B cell (primary cell): ENCODE measurements at places on chromosomes 11 and 22. TPM values are rescaled to one million over a fixed set of nuclear protein-coding genes. Genes with fewer than 3 reads are reported as not detected.

The MMP8 gene
- not detected in 2 replicates for polyA plus RNA-seq

- no peak for DNase-seq
- no peak overlapping the region for H3K27ac ChIP-seq
- H3K4me1 ChIP-seq: no peaks in the 10 kb centered on the region
- no peaks in the 10 kb centered on the region for H3K27me3 ChIP-seq
These were observed 86.3 kb downstream of the MORC2 start for GRCh38 chr22:30882184-30882717.

DNA sequence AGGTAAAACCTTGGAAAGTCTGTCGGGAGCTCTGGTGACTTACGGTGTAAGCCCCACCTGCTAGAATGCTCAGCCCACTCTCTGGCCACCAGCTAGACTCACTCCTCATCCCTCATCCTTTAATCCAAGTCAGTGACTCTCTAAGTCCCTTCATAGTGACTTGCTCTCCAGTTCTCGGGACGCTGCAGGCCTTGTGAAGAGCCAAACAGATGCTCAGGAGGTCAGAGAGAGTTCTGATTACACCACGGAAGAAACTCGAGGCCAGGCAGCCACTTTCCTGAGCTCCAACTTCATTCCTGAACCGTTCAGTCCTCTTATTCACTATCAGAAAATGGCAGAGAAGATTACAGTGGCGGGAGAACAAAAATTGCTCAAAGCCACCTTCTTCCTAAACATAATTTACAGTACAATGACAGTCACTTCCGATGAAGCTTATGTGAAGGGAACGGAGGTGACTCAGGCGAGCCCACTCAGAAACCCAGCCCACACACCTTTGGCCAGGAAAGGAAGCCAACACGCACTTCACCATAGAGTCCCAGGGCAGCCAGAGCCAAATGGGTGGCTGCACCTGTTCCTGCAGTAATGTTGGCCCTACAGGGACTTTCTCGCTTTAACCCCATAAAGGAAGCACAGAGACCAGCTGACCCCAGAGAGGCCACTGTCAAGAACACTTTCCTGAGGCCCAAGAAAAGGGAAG is 100.4 kb downstream of the GALNT18 start:
- H3K4me3 ChIP-seq: no peak overlapping the region
- H3K27me3 ChIP-seq: no peaks in the 10 kb centered on the region
- H3K36me3 ChIP-seq: no peaks in the 10 kb centered on the region
- DNase-seq: no peak

DNA sequence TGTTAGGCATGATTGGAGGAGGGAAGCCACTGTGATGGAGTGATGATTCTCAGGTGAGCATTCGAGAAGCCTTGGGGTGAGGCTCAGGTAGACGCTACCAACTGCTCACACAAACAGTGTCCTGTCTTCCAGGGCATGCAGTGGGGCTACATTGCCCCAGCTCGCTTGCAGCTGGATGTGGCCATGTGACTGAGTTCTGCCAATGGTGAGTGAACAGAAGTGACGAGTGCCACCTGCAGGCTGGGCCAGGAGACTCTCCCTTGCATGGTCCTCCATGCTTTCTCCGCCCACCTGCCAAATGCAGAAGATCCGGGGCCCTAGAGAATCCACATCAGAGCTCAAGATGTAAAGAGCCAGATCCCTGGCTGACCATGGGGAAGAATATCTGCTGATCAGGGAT is 195.9 kb downstream of the BCR start:
- H3K27me3 ChIP-seq: no peaks in the 10 kb centered on the region
- no peaks in the 10 kb centered on the region for H3K4me1 ChIP-seq
- DNase-seq: peak; percentile 41
- no peak overlapping the region for H3K4me3 ChIP-seq

DNA sequence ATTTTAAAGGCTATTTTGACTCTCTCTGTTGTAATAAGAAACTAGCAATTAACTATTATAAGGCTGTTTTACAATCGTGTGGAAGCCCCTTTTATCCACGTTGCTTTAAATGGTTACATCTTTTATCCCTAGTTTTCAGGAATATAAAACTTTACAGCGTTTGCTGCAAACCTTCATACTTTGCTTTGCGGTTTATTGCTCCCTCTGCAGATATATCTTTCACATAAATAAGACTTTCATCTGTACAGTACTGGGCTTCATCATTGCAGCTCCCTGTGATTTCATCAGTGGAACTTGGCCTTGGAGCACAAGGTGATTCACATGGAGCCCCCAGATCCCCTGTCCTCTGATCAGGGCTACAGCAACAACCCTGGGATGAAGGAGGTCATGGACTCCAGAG is 25.6 kb downstream of the HTR3A start:
- no peak overlapping the region for H3K4me3 ChIP-seq
- no peak overlapping the region for H3K27ac ChIP-seq
- DNase-seq: no peak
- no peaks in the 10 kb centered on the region for H3K4me1 ChIP-seq
- peaks cover 3% of the 10 kb centered on the region for H3K27me3 ChIP-seq

DNA sequence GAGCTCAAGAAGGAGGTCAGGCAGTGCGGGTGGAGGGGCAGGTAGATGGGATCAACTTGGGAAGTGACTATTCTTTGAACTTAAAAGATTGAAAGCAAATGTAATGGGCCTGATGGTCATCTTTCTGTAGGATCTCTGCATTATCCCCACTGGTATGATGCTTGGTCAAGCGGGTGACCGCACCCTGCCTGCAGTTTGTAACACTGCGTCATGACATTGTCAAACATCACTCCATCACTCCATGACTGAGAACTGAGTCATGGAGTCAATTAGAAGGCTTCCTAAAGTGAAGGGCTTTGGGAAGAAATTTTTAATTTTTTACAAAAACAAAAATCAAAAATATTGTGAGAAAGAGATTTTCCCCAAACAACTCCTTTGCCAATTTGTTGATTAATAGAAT is 62.4 kb upstream of the BMAL1 start:
- DNase-seq: no peak
- H3K4me1 ChIP-seq: no peaks in the 10 kb centered on the region
- H3K36me3 ChIP-seq: no peaks in the 10 kb centered on the region
- H3K4me3 ChIP-seq: no peak overlapping the region

DNA sequence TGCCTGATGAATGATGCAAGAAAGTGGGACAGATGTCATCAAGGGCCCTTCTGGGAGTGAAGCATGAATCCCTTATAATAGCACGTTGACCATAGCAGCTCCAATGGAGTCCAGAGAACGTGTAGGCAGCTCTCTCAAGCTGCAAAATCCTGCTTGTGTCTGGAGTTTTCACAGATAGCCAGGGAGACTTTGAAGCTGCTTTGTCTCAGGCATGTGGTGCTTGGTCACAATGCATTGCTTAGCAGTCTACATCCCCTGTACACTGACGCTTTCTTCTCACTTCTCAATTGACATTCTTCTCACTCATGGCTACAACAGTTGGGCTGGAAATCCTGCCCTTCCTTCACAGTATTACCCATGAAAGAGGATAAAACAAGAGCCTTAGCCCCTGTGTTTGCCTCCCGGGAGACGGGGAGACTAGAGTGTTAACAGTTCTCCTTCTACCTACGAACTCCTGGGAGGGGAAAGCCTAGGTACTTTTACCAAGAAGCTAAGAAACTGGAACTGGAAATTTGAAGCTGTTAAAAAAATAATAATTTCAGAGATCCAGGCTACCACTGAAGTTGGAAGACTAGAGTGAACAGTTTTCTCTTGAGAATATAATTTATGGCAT is 20.7 kb upstream of the MMP7 start:
- no peaks in the 10 kb centered on the region for H3K27me3 ChIP-seq
- H3K36me3 ChIP-seq: no peaks in the 10 kb centered on the region
- no peak overlapping the region for H3K27ac ChIP-seq
- DNase-seq: no peak
- H3K4me1 ChIP-seq: peaks cover 21% of the 10 kb centered on the region

GRCh38 chr11:113587308-113587739 is 112.1 kb upstream of the DRD2 start:
- no peaks in the 10 kb centered on the region for H3K36me3 ChIP-seq
- H3K27ac ChIP-seq: no peak overlapping the region
- H3K4me3 ChIP-seq: no peak overlapping the region
- no peaks in the 10 kb centered on the region for H3K27me3 ChIP-seq
- DNase-seq: no peak

- peaks cover 29% of the 10 kb centered on the region for H3K4me1 ChIP-seq
- no peak overlapping the region for H3K4me3 ChIP-seq
- peaks cover 4% of the 10 kb centered on the region for H3K36me3 ChIP-seq
- H3K27me3 ChIP-seq: no peaks in the 10 kb centered on the region
- DNase-seq: no peak
These were observed 155.8 kb upstream of the MTMR2 start for GRCh38 chr11:96079691-96080090.
